ENCODE measurements at places on chromosomes 6 and 20.
A peak's percentile ranks its signal among the peaks of the same experiment; 100 is the strongest.

GRCh38 chr6:30877419-30878262 lies 6.7 kb upstream of the DDR1 start:
- DNase-seq, result peak; percentile 85

GRCh38 chr20:46144432-46145025 lies 26.4 kb downstream of the CD40 start:
- no peak for DNase-seq

- DNase-seq, result no peak
Observed at GRCh38 chr6:148934539-148934938, 187.7 kb downstream of the UST start.

- DNase-seq, result no peak
Observed at GRCh38 chr6:45969026-45969425, 46.6 kb downstream of the CLIC5 start.

- no peak for DNase-seq
Observed at GRCh38 chr6:17987447-17987696, at the start of gene KIF13A. KIF13A (minus strand) TSS chr6:17987635; CDS start chr6:17987463, 172 bp downstream.

GRCh38 chr6:33112148-33112547 lies 36.4 kb downstream of the HLA-DPB1 start:
- DNase-seq, result no peak

- no peak for DNase-seq
Observed at GRCh38 chr6:125252891-125253290, 48.9 kb downstream of the HDDC2 start.

GRCh38 chr6:16800942-16801341 lies 39.7 kb upstream of the ATXN1 start:
- DNase-seq, result no peak

GRCh38 chr20:60785301-60785700 lies 466.8 kb upstream of the CDH4 start:
- DNase-seq, result no peak

- DNase-seq, result no peak
Observed at GRCh38 chr6:18489335-18489734, 102.2 kb downstream of the RNF144B start.

DNA sequence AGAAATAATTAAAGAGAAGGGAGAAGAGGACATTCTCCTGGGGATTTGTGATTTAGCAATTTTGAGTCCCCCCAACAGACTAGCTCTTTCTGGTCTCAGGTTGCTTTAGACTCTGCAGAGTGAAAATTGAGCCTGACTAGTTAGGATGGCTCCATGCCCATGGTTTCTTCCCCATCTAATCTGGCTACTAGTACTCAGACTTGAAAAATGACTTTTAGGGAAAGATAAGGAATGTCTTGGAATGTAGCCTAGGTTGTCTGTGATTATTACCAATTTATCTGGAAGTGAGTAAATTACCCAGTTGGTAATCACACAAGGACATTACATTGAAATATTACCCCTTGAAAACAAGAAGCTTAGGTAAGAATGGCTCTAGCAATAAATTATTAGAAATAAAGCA lies 4.2 kb downstream of the BEND6 start:
- no peak for DNase-seq

- no peak for DNase-seq
Observed at GRCh38 chr6:20757761-20758160, 223.5 kb downstream of the CDKAL1 start.

- no peak for DNase-seq
Observed at GRCh38 chr6:129844118-129844891, 16.8 kb downstream of the TMEM244 start.

All from ecto neural progenitor cell (in vitro differentiated cells).